Right cardiac atrium (tissue), 5 donors: ENCODE measurements at places on chromosomes 4 and X. TPM values are rescaled to one million over a fixed set of nuclear protein-coding genes. Genes with fewer than 3 reads are reported as not detected.

DNA sequence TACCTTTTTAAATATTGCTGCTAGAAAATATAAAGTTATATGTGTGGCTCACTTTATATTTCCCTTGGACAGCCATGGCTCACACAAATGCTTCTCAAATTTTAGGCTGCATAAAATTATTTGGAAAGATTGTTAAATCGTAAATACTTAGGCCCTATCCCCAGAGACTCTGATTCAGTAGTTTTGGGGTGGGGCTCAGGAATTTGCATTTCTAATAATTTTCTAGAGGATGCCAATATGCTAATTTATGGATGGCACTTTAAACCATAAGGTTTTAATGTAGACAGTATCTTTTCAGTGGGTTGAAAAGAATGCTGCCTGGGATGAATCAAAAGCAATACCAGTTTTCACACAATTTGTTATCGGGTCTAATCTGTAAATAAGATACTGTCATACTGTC is 49.7 kb downstream of the RAP1GDS1 start:
- no peak for DNase-seq

DNA sequence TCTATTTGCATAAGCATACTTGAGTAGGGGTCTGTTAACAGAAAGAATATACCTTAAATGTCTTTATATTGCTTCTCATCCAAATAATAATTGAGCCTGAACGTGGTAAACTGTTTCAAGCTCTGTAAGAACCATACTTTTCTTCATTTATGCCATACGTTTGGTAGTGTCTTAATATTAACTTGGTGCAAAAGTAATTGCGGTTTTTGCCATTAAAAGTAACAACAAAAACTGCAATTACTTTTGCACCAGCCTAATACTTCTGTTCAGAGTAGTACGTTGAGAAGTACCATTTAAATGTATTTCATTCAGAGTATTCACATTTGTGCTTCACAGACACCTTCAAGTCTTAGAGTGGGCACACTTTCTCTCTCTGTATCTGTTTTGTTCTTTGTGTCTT is 60.5 kb downstream of the DDIT4L start:
- no peak for DNase-seq

Gene MTNR1A
- not detected for total RNA-seq

DNA sequence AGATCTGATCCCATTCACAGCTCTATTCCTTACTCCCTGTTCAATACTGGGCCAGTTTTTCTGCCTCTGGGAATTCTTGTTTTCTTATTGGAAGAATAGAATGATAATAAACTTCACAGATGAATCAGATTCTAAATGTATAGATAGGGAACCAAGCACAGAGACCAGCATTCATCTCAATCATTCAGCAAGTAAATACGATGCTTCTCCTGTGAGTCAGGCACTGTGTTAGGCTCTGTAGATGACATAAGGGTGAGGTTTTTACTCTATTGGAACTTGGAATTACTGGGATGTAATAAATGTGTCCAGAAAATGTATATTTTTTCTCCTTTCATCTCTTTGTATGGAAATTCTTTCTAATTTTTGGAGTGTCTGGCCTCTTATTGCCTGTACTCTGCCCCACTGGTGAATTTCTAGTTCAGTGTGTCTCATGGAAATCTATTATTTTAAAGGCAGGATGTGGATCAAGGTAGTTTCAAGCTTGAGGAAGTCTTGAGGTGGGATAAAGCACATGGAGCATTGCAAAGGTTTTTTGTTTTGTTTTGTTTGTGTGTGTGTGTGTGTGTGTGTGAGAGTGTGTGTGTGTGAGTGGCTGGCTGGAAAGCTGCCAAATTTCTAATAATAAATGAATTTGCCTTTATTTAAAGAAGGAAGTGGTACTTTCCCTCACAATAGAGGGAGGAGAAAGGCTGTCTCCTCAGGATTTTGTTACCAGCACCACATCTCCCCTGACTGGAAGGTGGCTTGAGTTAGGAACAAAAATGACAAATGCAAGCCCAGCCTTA is 117.9 kb upstream of the HS3ST1 start:
- DNase-seq, result no peak

DNA sequence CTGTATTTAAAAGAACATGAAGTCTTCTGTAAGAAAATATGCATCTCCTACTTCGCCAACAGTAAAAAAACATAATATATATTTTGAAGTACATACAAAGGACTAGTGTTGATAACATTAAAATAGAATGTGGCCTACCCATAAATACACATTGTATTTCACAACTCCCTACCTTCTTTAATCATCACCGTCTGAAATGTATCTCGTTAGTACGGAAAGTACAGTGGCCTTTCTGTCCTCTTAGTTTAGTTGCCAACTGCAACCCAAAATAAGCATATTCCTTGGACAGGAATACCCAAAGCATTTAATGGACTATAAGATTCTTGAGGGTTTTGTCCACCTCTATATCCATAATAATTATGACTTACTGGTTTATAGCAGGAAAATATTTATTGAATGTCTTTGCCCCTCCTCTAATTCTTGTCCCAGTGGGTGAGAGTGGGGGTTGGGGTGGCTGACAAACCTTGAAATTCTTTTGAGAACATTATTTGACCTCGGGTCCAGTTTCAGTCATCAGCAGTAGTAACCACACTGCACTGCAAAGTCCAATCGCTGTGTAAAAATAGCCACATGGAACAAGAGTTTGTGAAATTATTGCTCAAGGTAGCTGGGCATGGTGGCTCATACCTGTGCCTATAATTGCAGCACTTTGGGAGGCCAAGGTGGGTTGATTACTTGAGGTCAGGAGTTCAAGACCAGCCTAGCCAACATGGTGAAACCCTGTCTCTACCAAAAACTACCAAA is 474.5 kb downstream of the KLHL13 start:
- no peak for DNase-seq

GRCh38 chrX:107724653-107725052 is 50.9 kb downstream of the TSC22D3 start:
- no peak for DNase-seq

Gene USP9X
- 59.1 TPM for total RNA-seq

GRCh38 chr4:69750346-69750745 is 10.1 kb downstream of the SULT1B1 start:
- DNase-seq, result no peak

DNA sequence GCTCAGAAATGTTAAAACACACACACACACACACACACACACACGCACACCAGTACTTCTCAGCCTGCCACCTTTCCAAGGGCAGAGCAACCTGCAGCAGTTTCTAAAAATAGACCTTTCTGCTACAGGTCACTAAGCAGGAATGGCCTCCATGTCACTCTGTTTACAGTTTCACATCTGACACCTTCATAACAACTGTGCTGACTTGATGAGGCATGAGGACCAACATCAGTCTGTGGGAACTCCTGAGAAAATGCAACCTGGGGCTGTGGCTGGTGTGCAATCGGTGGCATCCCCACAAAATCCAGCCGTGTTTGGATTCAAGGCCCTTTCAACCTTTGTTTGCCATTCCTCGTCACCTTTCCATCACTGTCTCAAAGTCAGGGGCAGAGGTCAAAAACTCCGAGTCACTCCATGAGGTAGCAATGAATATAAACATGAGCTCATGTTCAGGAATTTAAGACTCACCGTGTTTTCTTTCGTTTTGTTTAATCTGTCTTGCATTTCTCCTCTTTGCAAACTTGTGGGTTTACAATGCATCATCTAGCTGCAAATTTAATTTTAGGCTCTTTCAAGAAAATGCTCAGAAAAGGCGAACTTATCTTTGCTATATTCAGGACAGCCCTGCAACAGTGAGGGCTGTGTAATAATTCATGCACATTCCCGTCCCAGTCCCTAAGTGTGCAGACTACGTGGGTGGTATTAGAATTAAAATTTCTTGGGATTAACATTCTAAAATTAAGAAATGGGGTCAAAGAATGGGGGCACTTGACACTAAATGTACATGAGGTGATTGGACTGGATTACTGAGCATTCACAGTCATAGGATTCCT is 135.3 kb downstream of the SHROOM3 start:
- DNase-seq, result no peak
